ENCODE measurements at places on chromosomes 3 and 15.

GRCh38 chr15:35013370-35013769 lies 25.3 kb upstream of the ZNF770 start:
- DNase-seq = no peak

DNA sequence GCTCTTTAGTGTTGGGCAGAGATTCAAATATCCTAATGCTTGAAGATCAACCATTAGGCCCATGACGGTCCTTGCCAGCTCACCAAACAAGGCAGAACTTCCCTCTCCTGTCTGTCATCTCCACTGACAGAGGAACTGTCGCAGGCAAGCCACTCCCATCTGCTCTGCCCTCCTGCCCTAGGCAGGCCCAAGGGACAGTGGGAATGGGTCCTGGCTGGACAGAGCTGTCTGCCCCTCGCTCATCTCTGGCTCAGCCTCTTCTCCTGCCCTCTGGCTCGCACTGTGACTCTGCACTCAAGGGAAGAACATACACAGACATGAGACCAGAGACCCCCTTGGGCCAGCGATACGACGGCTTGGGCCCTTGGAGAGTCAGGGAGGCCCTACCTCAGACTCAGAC lies 7.6 kb upstream of the MUSTN1 start:
- DNase-seq = no peak

DNA sequence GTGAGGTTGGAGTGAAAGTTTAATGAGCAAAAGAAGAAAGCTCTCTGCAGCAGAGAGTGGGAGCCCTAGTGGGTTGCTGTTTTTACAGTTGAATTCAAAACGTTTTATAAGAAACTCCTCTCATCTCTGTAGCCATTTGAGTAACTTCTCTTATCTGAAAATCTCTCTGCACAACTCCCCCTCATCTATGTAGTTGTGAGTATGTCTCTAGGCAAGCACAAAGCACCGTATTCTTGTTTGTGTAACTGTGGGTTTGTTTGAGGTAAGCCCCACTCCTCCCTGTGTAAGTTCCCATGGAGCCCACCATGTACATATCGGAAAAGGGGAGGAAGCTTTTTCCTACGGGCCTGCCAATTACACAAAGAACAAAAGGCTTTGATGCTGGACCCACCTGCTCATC lies 56.5 kb upstream of the GOLGA6L2 start:
- no peak for DNase-seq

DNA sequence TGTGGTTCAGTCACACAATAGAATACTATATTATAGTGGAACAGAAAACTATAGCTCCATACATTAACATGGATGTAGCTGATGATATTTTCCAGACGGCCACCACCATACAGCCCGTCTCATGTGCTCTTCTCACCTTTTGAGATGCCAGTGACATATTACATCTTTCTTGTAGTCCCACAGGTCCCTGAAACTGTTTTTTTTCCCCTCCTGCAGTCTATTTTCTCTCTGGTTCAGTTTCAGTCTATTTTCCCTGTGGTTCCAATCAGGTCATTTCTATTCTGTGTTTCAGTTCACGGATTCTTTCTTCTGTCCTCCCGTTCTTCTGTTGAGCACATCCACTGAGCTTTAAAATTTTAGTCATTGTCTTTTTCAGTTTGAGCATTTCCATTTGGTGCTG lies 72.2 kb downstream of the PPCDC start:
- no peak for DNase-seq

GRCh38 chr3:151908399-151908798 lies 35.0 kb downstream of the SUCNR1 start:
- DNase-seq = no peak

- DNase-seq = no peak
Observed at GRCh38 chr15:39697509-39697908, 85.1 kb downstream of the FSIP1 start.

DNA sequence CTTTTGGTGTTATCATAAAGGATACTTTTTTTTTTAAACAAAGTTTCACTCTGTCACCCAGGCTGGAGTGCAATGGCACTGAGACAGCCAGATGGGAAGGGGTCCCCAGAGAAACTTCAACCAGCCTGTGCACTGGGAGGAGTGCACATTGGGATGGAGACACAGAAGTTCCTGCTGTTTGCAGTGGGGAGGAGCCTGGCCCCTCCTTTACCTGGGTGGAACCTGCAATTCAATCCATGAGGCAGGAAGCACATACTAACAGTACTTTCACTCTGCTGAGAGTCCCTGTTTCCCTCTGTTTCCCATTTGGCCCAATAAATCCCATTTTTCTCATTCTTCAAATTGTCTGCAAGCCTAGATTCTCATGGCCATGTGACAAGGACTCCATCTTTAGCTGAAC lies 42.3 kb upstream of the LHFPL4 start:
- no peak for DNase-seq

GRCh38 chr3:93910097-93910496 lies 63.6 kb downstream of the PROS1 start:
- DNase-seq = no peak

DNA sequence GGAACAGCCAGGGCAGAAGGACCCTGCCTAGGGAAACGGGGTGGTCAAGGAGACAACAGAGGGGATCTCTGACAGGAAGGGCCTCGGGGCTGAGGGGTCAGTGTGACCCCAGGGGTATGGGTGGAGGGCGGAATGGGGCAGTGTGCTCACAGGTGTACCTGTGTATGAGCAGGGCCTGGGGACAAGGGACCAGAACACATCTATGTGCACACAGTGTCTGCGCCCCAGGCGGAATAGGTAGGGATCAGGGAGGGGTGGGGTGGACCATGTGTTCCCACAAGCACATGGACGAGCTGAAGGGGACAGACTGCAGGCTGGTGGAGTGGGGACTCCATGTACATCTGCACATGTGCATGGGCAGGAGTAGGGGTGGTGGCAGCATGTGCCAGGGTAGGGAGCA lies 5.0 kb upstream of the TLR9 start:
- no peak for DNase-seq

DNA sequence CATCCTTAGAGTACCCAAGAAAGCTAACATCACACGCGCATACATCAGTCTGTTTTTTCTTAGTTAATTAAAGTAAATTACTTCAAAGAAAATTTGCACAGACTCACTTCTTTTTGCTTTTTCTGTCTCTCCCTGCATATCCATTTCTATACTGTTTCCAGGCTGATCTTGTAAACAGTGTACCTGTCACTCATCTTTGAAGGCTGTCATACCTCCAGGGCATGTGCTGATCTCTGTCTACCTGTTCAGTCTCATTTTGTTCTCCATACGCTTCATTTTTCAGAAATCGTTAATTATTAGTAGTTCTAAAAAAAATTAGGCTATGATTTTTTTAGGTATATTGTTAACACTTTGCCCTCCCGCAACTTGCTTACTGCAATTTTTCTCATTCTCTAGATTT lies 313.9 kb upstream of the ROBO2 start:
- DNase-seq = no peak

GRCh38 chr15:26126070-26126469 lies 262.9 kb upstream of the ATP10A start:
- DNase-seq = no peak

DNA sequence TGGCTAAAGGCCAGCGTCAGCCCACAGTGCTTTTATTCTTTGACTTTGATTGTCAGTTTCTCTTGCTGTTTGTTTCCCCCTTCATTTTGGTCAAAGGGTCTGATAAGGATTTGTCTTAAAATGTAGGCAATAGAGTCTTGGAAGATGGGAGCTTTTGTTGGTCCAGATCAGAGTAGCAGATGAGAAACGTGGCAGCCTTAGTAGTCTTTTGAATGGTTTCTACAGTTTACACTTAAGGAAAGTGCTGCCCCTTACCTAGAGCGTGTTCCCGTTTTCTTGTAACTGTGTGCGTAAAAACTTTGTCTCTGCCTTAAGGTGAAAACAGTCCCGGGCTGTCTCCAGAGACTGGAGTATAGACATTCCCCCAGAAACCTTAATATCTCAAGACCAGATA lies 630 bp downstream of the LXN start:
- no peak for DNase-seq

DNA sequence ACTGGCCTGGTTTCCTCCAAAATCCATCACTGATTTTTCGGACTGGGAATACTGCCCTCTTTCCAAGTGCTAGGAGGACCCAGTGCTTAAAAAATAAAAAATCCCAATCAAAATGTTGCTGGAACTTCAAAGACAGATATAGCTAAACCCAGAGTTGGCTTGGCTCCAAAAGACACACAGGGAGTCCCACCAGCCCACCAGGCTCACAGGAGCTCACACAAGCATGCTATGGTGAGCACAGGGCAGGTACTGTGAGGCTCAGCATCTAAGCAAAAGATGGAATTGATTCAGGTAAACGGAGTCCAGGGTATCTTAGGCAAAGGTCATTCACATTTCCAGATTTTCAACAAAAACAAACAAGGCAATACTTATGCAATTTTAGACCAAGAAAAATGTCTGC lies 3.7 kb downstream of the TRANK1 start:
- no peak for DNase-seq

DNA sequence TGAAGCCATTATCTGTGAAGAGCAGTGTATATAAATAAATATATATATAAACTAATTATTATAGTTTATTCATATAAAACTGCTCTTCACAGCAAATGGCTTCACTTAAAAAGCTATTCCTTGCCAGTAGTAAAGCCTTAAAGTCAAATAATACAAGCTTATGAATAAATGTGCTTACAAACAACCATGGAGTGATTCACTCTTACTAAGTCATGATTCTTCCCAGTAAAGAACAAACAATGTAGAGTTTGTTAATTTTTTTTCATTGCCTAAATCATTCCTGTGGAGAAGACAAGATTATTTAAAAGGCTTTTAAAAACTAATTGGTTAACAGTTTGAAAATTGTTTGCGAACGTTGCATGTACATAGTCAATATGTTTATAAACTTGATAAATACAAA lies 140.7 kb downstream of the PLCH1 start:
- DNase-seq = no peak

GRCh38 chr3:16478516-16478915 lies 35.0 kb downstream of the RFTN1 start:
- DNase-seq = no peak

DNA sequence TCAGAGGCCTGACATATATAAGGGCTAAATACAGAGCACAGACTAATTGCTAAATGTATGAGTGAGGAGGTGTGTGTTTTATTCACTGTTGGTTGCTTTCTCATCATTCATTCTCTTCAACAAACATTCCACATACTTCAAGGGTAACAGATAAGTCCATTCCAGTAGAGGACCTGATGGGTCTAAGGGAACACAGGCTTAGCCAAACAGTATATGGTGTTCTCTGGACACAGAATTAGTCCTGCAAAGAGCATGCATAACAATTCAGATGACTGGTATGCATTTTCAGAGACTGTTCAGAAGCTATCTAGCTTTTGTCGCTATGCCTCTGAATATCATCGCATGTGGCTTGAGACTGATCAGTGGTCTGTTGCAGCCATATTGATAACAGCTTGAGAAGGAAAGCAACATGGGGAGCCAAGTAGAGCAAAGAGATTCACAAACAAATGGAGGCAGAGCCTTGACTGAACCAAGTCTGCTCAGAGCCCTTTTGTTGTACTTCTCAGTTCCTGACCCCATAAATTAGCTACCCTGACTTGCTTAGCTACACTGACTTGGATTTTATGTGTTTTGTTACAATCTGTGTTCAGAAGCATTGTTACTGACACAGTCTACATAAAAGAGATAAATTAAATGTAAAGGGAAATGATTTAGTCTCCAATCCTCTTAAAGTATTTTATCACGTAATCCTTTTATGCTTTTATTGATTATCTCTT lies 1178.7 kb downstream of the ROBO1 start:
- DNase-seq = no peak

GRCh38 chr3:196736670-196737374 lies 2.8 kb upstream of the PAK2 start:
- no peak for DNase-seq

- DNase-seq = no peak
Observed at GRCh38 chr15:83422081-83422480, 25.1 kb upstream of the SH3GL3 start.

DNA sequence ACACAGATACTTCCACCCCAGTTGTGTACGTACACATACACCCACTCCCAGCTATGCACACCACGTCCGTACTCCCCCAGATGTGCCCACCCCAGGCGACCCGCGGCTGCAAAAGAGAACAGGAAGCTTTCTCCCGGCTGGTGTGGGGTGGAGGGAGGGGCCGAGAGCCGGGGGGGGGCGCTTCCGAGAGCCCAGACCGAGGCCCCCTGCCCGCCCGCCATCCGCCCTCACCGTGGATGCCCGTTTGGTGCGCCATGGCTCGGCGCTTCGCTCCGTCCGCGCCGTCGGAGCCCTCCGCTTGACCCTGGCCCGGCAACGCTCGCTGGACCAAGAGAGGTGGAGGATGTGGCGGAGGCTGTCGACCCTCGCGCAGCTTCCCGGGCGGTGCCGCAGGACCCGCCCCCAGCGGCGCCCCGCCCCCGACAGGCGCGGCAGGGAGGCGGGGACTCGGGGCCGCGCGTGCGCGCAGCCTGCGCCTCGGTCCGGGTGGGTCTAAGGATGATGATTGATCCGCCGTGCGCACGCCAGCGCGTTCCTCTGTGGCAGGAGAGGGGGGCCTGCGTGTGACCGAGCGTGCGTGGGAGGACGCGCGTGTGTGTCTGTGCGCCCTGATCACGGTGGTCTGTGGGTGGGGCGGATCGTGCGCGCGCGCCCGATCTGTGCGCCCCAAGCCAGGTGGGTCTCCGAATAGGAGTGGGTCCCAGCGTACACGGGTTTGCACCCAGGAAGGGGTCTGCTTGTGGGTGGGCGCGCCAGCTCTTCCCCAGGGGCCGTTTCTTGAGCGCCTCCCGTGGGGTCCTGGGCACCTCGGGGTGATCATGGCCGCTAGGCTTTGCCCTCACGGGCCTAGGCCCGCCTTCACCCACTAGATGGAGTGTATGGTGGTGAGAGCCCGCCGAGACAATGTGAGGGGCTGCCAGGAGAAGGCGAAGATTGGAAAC lies at the start of gene TWF2:
TSS of gene TWF2 (minus strand) at position 398 of the 941 bp plus-strand sequence. CDS start at position 256, 142 bp downstream.
- peak; percentile 86 for DNase-seq

GRCh38 chr3:17213102-17213501 lies 328.3 kb downstream of the PLCL2 start:
- no peak for DNase-seq

DNA sequence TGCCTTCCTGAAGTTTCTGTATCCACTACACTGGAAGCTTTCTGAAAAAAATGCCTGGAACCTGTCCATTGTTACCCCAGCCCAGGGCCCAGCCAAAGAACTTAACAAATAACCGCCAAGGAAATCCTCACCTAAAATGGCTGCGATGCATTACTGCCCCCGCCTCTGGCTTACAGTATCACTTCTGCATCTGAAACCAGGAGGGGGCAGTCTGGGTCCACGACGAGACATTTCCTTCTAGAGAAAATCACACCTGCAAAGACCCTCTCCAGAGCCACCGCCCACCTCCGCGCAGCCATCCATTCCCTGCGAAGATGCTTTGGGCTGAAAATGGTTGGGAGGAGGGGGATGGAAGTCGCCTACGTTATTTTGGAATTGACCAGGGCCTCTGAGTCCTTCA lies 22.4 kb upstream of the CELF6 start:
- peak; percentile 42 for DNase-seq

Data from CD4-positive, alpha-beta T cell treated with Interleukin-10 for 1 hour (primary cell).